ENCODE measurements at places on chromosomes 6 and 20. TPM values are rescaled to one million over a fixed set of nuclear protein-coding genes. Genes with fewer than 3 reads are reported as not detected.

DNA sequence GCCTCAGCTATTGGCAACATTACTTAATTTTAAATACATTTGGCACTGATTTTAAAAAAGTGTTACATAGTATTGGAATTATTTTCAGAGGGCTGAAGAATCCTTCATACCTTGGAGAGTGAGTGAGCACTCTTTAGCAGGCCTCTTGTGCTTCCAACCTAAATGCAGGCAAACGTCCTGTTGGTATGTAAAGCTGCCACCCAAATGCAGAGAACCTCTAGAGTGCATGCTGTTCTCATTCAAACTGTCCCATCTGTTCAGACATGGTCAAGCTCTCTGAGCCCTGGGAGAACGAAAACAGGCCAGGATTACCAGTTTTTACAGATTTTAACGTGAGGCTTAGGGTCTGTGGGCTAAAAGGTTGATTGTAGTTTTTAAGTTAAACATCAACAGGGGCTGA lies 378.0 kb upstream of the FLRT3 start:
- H3K4me1 ChIP-seq, result no peaks in the 10 kb centered on the region
- H3K36me3 ChIP-seq, result no peaks in the 10 kb centered on the region
- DNase-seq, result no peak
- no peaks in the 10 kb centered on the region for H3K27me3 ChIP-seq
- no peak overlapping the region for H3K4me3 ChIP-seq

GRCh38 chr6:75566137-75566767 lies 35.4 kb upstream of the SENP6 start:
- no peak overlapping the region for H3K4me3 ChIP-seq
- no peaks in the 10 kb centered on the region for H3K27me3 ChIP-seq
- H3K36me3 ChIP-seq, result no peaks in the 10 kb centered on the region
- H3K4me1 ChIP-seq, result no peaks in the 10 kb centered on the region
- no peak overlapping the region for H3K27ac ChIP-seq

DNA sequence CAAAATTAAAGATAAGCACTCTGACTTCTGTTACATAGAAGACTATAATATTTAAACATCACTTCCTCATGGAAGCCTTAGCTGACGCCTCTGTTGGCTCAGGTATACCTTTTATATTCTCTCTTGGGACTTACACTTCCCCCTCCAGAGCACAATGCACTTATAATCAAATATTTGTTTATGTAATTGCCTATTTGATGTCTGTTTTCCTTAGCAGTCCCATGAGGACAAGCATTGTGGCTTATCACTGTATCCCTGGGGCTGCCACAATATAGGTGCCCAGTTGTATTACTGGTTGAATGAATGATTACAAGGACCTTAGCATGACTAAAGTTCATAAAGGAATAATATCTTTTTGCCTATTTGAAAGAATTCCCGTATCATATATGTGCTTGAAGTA lies 186.7 kb upstream of the VGLL2 start:
- DNase-seq, result no peak
- H3K36me3 ChIP-seq, result no peaks in the 10 kb centered on the region
- H3K27me3 ChIP-seq, result no peaks in the 10 kb centered on the region

DNA sequence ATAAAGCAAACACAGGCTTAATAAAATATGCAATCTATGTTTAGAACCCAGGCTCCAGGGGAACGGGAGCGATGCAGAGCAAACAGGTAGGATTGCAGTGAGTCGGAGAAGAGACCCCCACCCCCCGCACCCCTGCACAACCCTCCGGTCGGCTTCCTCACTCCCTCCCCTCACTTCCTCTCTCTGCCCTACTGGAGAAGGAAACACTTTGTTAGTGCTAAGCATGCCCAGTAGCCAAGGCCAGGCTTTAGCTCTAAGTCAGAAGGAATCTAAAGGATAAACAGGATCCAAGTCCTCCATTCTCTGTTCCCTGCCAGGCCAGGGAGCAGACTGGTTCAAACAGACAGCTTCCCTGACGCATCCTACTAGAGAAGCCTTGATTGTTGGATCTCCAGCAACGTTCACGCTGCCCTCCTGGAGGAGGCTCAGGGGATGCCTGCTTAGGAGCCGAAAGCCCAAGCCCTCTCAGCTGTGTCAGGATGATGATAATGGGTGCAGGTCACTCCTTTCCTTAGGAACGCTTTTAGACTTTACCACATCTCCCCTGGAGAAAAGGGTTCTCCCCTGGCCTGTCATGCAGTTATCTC lies 14.7 kb downstream of the FOXQ1 start:
- H3K4me1 ChIP-seq, result no peaks in the 10 kb centered on the region
- H3K4me3 ChIP-seq, result no peak overlapping the region
- H3K36me3 ChIP-seq, result no peaks in the 10 kb centered on the region
- DNase-seq, result no peak

Gene PAX1
- not detected for polyA plus RNA-seq
